Calu3 (cell line): ENCODE measurements at places on chromosomes 7 and 10. TPM values are rescaled to one million over a fixed set of nuclear protein-coding genes. Genes with fewer than 3 reads are reported as not detected.

OR6B1 gene
- not detected in 2 replicates for total RNA-seq

PPP1R9A gene
- total RNA-seq, result 17.9 and 19.4 TPM in 2 replicates

AKR1B1 gene
- 115 and 139 TPM in 2 replicates for total RNA-seq

MYL7 gene
- not detected in 2 replicates for total RNA-seq

CC2D2B gene
- 0.29 TPM in 1 of 2 replicates, not detected in the other for total RNA-seq

TET1 gene
- total RNA-seq, result 1.2 TPM in 2 replicates

TYSND1 gene
- 21.4 and 24.6 TPM in 2 replicates for total RNA-seq

NPTX2 gene
- total RNA-seq, result not detected in 2 replicates

CADPS2 gene
- total RNA-seq, result 14.1 and 16.4 TPM in 2 replicates

HABP2 gene
- 0.59 and 1.0 TPM in 2 replicates for total RNA-seq

RBM28 gene
- 49.3 and 49.9 TPM in 2 replicates for total RNA-seq

TMEM236 gene
- 0.38 and 0.51 TPM in 2 replicates for total RNA-seq

VWDE gene
- 20.2 and 21.3 TPM in 2 replicates for total RNA-seq

ARMC3 gene
- 0.97 and 1.9 TPM in 2 replicates for total RNA-seq

YKT6 gene
- total RNA-seq, result 139 and 146 TPM in 2 replicates

CTAGE4 gene
- 20.0 and 20.7 TPM in 2 replicates for total RNA-seq

ARHGAP12 gene
- total RNA-seq, result 56.0 and 60.7 TPM in 2 replicates

PPA1 gene
- 260 and 280 TPM in 2 replicates for total RNA-seq

ADAMTS14 gene
- total RNA-seq, result 0.12 and 0.14 TPM in 2 replicates

CALHM3 gene
- total RNA-seq, result not detected in 2 replicates

CACNB2 gene
- not detected in 2 replicates for total RNA-seq

ITGA8 gene
- total RNA-seq, result not detected in 2 replicates

ARHGEF5 gene
- 51.5 and 59.4 TPM in 2 replicates for total RNA-seq

PAPSS2 gene
- 12.6 and 12.7 TPM in 2 replicates for total RNA-seq

NUTM2D gene
- total RNA-seq, result 2.4 and 3.8 TPM in 2 replicates

TMEM130 gene
- not detected in 2 replicates for total RNA-seq
